ENCODE measurements at places on chromosomes 2 and 18.

DNA sequence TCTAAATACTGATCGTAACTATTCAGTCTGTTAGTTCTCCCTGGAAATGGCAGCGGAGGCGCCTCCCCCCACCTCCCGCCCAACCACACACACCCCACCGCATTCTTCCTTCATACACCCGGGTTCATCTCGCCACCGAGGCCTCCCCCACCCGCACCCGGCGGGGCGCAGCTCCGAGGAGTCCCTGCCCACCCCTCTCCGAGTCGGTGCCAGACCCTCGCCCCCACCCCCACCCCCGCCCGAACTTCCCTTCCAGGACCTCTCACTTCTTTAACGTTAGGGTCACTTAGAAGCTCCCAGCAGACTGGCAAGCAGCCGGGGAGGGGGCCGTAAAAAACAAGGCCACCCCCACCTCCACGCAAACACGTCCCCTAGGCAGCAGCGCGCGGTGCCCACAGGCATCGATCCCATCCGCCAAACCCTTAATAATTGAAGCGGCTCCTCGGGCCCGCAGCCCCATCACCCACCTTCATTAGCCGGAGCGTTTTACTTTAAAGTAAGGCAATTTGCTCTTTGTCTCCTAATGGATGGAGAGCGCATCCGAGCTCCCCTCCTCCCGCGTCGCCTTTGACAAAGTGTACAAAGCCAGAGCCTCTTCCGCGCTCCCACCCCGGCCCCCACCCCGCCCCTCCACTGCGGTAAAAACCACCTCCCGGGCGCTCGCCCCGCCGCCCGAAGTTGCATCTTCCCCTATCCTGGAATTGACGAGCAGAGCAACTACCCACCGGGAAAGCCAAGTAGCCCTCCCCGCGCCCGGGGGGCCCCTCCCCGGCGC is 624 bp downstream of the ZNF516 start:
- no peak for DNase-seq

- DNase-seq = no peak
Measured at GRCh38 chr2:190653931-190654330, 5.0 kb downstream of the NAB1 start.

DNA sequence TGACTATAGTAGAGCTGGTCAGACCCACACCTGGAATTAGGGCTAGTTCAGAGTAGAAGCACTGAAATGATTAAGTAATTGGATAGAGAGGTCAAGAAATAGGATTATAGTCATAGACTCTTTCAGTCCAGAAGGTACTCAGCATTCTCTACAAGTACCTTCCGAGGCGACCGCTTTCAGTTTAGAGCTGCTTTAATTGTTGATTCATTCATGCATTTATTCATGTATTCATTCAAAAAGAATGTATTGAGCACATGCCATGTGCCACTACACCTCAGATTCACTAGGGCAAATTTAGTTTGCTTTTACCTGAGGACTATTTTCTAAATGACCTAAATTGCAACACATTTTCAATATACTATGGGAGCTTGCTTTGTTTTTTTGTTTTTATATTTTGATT is 48.7 kb downstream of the CRIM1 start:
- DNase-seq = no peak

- no peak for DNase-seq
Measured at GRCh38 chr2:217941886-217942728, 60.7 kb downstream of the TNS1 start.

- DNase-seq = no peak
Measured at GRCh38 chr18:58670404-58671110, 708 bp upstream of the MALT1 start.

DNA sequence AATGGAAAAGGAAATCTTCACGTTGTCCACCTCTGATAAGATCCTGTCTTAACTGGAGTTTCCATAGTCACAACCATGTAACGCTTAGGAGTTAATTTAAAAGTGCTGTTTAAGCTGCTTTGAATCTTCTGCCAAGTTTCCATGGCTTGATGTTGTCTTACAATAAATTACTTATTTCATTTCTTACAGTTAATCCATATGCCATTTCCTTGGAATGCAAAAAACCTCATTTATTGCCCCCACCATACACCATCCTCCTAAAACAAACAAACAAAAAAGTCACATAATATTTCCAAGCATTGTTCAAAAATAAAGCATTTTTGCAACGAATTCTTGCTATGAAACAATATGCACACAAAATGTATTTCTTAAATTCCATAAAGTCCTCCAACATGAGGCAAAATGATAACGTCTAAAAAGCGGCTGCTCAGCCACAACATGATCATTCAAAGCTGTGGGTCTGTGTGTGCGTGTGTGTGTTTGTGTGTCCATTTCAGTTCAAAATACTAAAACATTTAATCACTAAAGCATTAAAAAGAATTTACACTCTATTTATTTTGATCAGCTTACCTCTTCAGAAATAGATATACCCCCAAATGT is 46.8 kb upstream of the PXDN start:
- DNase-seq = no peak

- no peak for DNase-seq
Measured at GRCh38 chr18:43917520-43917919, 640.2 kb upstream of the SYT4 start.

DNA sequence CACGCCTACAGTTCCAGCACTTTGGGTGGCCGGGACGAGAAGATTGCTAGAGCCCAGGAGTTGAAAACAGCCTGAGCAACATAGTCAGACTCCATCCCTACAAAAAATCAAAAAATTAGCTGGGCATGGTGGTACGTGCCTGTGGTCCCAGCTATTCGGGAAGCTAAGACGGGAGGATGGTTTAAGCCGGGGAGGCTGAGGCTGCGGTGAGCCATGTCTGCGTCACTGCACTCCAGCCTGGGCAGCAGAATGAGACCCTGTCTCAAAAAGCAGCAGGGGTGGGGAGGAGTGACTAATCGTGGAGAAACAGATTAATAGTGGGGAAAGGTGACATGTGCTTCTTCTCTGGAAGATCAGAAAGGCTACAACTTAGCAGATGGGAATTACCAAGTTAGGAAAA is 58.1 kb upstream of the GPC1 start:
- DNase-seq = no peak

GRCh38 chr2:220163486-220163885 is 536.1 kb downstream of the SLC4A3 start:
- no peak for DNase-seq

DNA sequence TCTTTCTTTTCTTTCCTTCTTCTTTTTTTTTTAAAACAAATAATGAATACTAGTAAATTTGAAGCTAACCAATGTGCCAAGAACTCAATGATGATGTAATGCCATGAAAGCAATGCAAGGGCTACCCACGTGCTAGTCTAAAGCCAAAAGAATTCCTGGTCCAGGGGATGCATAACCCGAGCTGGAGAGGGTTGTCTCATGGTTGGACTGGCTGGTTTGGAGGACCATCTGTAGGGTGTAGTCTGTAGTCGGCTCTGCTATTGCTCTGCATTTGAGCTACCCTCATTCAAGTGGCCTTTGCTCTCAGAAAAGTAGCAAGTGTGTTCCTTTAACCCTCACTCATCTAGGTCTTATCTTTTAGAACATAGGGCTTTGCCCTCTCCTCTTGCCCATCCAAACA is 469.6 kb upstream of the CELF4 start:
- no peak for DNase-seq

DNA sequence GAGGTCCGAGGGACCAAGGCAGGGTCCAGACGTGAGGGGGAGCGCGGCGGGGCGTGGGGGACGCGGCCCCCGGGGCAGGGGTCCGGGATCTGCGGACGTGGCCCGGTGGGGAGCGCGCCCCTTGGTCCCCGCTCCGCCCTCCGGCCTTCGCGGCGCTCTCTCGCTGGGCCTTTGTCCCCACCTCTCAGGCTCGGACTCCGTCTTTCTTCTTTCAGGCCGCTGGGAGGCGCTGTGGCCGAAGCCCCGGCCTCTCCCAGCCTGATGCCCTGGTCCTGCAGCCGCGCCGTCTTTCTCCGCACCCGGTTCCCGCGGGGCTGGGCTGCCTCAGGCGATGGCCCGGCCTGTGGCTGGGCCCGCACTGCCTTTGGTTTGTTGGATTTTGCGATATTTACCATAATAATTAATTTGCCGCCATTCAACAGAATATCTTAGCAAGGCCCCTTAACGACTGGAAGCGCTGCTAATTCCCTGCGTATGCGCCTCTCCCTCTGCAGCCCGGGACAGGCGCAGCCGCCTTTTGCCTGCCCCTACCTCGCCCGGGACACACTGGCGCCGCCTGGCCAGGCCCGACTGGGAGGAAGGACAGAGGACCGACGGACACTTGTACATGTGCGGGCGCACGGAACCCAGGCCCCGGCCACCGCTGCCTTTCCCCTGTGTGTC is 10.8 kb downstream of the SIX3 start:
- DNase-seq = peak; percentile 59

Measured in DMS 273 treated with DMSO at 0.1 percent for 48 hours (cell line).